ENCODE measurements at places on chromosomes 12 and 14.
A peak's percentile ranks its signal among the peaks of the same experiment; 100 is the strongest.

DNA sequence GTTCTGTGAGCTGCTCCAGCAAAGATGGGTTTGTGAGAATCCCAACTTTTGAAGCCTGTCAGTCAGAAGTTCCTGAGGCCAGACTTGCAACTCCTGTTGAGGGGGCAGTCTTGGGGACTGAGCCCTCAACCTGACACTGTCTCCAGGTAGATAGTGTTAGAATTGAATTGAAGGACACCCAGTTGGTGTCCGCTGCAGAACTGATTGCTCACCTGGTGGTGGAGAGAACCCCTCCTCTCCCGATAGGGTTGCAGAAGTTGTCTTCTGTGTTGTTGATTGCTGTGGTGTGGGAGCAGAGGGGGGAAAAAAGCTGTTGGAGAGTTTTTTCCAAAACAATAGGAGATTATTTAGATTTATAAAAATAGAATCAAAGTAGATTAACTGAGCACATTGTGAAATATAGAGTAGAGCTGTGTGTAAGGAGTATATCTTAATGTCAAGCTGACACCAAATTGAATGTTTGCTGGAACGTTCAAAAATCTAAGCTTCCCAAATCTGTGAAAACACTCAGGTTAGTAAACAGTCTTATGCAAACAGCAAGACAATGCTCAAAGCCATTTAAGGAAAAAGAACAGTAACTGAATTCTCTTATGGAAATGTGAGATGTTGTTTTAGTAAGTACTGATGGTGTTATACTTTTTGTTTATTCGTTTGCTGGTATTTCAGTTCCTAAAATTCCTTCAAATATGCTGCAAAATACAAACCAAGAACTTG is 18.6 kb downstream of the HIF1A start:
- DNase-seq, result no peak

- no peak for DNase-seq
Measured at GRCh38 chr14:58662759-58663158, 25.0 kb downstream of the DACT1 start.

GRCh38 chr12:76272287-76272686 is 75.9 kb downstream of the BBS10 start:
- DNase-seq, result no peak

GRCh38 chr14:94936901-94937685 is 167.2 kb upstream of the GSC start:
- no peak for DNase-seq

GRCh38 chr14:100599981-100600380 is 12.8 kb upstream of the BEGAIN start:
- DNase-seq, result no peak

DNA sequence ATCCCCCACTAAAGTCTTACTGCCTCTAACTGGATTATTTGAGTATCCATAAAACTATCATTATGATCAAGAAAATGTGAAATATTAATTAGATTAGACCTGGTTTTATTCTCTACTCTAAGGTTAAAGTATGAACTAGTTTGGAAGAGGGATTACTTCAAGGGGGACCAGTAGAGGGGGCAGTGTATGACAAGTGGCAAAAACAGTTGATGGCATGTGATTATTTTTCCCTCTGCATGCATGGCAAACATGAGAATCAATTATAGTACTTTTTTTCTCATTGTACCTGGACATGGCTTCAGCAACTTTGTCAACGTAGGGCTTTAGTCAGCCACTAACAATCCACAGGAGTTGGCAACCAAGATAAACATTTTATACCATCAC is 145.0 kb upstream of the SLC38A2 start:
- DNase-seq, result no peak

- DNase-seq, result no peak
Measured at GRCh38 chr12:50411051-50411660, 10.5 kb downstream of the LARP4 start.

DNA sequence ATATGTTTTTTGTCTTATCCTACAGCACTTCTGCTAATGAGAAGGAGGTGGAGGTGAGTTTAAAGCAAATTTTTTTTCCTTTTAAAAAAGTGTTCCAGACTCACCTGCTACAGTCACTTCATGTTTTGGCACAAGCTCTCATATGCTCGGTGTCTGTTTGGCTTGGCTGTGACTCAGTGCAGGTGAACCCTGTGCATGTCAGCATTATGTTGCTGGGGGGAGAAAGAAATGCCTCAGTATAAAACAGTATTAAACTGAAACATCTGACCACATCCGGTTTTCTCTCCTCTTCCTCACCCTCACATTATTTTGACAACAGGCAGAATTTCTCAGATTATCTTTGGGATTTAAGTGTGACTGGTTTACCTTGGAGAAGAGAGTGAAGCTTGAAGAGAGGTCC is 105.2 kb downstream of the DNAI7 start:
- no peak for DNase-seq

- DNase-seq, result peak; percentile 47
Measured at GRCh38 chr14:23009939-23010726, at the start of gene C14orf93. Gene C14orf93 (minus strand): TSS chr14:23010143. CDS start chr14:22999023, 11,120 bp downstream.
